ENCODE measurements at places on chromosomes 6 and 20.

DNA sequence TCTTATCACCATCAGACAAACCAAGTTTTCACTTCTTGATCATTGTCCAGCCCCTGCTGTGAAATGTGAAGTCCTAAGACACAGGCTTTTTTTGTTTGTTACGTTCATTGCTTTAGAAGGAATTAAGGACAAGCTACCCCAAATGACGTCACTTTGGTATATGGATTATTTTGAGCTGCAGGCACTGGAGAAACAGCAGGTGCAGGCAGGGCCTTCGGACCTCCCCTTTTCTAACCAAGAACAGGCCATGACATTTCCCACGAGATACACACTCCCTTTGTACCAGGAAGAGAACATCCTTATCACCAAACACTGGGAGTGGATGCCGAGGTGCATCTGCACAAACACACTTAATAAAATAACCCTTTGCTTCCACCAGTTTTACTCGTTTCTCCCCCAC, 418.0 kb upstream of the SULF2 start:
- no peak for DNase-seq

- no peak for DNase-seq
These were observed 25.1 kb downstream of the ZNFX1 start for GRCh38 chr20:49252556-49253350.

- peak; percentile 2 for DNase-seq
These were observed 430.1 kb upstream of the SLC35B3 start for GRCh38 chr6:8865451-8865850.

DNA sequence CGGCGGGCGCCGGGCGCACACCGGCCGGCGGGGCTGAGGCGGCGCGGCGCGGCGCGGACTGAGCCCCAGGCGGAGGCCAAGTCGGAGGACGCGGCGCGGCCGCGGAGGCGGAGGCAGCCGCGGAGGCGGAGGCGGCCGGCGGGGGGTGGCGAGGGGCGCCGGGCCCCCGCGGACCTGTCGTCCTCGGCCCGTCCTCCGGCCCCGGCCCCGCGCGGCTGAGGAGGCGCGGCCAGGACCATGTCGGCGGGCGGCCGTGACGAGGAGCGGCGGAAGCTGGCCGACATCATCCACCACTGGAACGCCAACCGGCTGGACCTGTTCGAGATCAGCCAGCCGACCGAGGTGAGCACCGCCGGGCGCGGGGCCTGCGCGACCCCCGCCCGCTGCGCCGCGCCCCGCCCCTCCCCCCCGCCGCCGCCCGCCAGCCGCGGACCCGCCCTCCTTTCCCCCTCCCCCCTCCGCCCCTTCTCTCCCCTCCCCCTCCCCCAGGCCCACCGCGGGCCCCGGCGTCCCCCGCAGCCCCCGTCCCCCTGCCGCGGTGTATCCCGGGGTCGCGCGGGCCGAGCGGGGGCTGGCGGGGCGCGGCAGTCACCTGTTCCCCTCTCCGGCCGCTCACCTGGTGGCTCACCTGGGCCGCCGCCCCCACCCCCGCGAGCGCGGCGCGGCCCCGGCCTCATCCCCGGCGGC, at the start of gene AFDN:
Gene AFDN, plus strand, starts transcription at position 16 of the 687 bp plus-strand sequence. Its CDS starts 222 bp downstream, at position 238.
- DNase-seq = no peak
